Frontal cortex (tissue), 4 donors: ENCODE measurements at places on chromosomes 6 and 20. TPM values are rescaled to one million over a fixed set of nuclear protein-coding genes. Genes with fewer than 3 reads are reported as not detected.

SERAC1 gene
- 17.5 TPM for total RNA-seq

BPI gene
- total RNA-seq = under 0.01 TPM

IRF4 gene
- not detected for total RNA-seq

KHDC1 gene
- 2.9 TPM for total RNA-seq

SLX4IP gene
- total RNA-seq = 8.2 TPM

DYNLT2 gene
- 2.0 TPM for total RNA-seq

LRRC1 gene
- total RNA-seq = 10.6 TPM
